ENCODE measurements at places on chromosomes 1 and 21. TPM values are rescaled to one million over a fixed set of nuclear protein-coding genes. Genes with fewer than 3 reads are reported as not detected.

DNA sequence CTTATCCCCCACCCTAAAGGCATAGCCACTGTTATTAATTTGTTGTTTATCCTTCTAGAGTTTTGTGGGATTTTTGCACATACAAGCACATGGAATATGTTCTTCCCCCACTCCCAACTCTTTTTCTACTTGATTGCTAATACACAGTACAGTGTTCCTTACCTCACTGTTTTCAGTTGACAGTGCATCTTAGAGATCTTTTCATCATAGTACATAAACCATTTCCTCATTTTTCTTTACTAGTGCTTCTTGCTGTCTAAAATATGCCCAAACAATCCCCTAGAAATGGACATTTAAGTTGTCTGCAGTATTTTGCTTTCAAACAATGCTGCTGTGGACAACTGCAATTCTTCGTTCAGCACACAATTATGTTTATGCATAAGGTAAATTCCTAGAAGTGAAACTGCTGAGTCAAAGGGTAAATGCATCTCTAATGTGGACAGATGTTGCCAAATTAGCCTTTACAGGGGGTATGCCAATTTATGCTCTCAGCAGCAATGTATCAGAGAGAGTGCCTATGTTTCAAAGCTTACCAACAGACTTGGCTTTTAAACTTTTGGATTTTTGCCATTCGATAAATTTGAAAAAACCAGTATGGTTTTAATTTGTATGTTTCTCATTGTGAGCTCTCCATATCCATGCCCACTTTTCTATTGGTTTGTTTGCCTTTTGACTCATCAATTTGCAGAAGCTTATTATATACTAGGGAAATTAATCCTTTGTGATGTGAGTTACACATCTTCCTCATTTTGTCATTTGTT is 132.6 kb downstream of the MRPS6 start:
- DNase-seq: no peak

DNA sequence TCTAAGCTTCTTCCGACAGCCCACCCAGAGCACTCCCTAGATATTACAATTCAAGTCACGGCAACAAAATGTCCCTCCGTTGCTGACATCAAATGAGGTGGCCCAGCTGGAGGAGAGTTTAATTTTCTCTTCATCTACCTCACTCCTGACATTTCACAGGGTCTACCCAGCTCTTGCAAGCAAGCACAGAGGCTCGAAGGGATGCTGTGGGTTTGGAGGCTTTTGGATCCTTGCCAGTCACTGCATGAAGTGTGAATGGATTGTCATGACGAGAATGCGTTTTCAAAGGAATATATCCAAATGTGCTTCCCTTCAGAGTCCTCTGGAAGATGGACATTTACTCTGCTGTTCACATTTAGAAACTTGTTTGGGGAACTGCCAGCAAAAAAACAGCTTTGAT is 33.5 kb downstream of the CAPN8 start:
- DNase-seq: no peak

- DNase-seq: no peak
Measured at GRCh38 chr1:245953876-245954660, 553.0 kb downstream of the SMYD3 start.

- no peak for DNase-seq
Measured at GRCh38 chr1:78475888-78476610, 14.7 kb upstream of the PTGFR start.

The RYR2 gene
- polyA plus RNA-seq: 1.9 TPM

The GCSAML gene
- 0.61 TPM for polyA plus RNA-seq

DNA sequence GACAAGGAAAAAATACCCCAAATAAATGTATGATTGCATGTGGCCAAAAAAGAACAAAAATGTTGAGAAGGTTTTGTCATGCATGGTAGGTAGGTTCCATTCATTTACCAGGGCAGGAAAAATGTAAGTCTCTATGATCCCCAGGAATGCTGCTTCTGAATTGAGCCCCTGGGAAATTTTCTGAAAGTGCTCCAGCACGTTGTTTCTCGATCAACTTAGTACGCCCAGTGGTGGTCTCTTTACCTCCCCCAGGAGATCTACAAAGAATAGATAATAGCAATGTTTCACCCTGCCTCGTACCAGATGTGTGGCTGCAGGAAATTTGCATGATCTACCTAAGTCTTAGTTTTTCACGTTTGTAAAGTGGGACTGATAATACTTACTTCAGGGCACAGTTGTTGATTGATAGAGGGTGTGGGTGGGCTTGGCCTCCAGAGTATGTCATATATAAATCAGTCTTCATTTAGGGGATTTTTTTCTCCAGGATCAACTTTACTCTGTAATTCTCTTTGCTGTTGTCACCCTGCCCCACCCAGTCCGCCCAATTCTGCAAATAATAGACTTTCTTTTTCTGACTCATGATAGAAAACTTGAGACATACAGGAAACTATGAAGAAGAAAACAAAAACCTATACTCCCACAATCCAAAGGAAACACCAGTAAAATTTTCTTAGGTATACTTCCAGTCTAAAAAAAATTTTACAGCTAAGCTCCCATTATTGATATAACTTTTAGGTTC is 462.0 kb upstream of the RUNX1 start:
- DNase-seq: no peak

DNA sequence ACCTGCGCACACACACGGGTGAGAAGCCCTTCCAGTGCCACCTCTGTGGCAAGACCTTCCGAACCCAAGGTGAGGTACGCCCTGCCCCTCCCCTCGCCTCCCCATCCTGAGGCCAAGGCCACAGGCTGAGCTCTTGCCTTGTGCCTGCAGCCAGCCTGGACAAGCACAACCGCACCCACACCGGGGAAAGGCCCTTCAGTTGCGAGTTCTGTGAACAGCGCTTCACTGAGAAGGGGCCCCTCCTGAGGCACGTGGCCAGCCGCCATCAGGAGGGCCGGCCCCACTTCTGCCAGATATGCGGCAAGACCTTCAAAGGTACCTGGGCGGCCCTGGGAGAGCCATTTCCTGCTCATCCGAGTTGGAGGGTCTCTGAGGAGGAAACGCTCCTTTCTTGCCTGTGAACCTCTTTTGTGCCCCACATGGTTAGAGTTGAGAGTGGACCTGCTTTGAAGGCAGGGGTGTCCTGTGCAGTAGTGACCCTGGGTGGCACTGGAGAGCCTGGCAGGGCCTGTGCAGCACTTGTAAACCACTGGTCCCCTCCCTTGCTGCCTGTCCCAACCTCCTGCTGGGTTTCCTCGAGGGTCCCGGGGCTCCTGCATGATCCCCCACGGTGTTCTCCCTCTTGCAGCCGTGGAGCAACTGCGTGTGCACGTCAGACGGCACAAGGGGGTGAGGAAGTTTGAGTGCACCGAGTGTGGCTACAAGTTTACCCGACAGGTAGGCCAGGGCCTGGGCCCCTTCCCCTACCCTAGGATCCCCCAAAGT is 8.5 kb downstream of the ZBTB48 start:
- DNase-seq: no peak

DNA sequence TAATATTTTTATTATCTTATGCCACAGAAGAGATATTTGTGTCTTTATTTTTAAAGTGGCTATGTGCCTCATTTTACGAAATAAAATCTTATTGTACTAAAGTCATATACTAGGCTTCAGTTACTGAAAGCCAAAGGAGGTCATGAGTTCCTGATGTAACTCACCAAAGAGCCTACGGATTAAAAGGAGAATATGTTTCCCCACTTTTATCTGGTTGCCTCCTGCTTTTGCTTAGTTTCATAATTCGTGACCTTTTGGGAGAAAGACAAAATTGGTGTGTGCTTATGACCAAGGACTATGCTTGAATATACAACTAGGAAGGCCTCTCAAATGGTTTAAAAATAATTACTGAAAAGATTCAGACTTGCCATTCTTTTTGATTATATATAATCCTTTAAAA is 18.2 kb upstream of the AHCTF1 start:
- no peak for DNase-seq

The USP16 gene
- polyA plus RNA-seq: 53.3 TPM

DNA sequence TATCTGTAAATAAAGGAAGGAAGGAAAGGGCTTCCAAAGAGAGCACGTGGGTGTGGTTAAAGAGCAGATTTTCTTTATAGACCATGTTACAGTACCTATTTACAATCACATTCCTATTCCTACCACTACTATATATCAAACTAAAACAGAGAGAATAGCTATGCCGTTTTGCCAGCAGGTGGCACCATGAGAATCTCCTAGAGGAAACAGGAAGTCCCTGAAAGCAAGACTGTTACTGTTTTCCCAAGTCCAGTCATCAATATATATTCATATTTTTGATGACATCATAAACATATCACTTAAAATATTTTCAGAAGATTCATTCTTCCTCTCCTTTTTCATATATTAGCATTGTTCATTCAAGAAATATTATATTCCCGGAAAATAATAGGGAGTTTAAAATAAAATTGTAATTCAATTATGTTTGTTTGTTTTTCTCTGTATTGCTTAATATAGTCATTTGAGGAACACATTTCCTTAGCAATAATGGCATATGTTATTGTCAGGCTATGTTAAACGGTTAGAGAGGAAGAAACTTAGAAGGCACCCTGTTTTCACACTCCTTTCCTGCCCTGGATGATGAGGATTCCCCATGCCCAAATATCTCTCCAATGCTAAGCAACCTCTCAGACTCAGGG is 6.6 kb downstream of the CCDC190 start:
- DNase-seq: peak; percentile 26

DNA sequence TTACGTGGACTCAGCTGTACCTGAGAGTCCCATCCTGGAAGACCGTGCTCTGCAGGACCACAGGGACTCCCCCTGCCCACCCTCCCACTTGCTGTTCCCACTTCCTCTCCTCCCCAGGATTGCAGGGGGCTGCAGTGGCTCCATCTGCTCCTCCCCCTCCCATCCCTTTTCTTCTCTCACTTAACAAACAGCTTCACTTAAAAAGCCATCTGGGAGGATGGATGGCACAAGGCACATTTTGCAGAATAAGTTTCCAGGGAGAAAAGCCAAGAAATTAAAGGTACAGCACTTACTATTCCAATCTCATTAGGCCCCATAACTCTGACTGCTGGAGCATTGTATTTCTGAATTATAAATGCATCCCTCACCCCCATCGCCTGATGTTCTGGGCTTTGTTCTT is 458.7 kb downstream of the PTPRU start:
- no peak for DNase-seq

GRCh38 chr21:44537930-44538911 is 1.8 kb downstream of the KRTAP10-1 start:
- DNase-seq: no peak
